Stimulated activated CD8-positive, alpha-beta memory T cell treated with anti-CD3 and anti-CD28 coated beads, Interleukin-12 subunit alpha, Interleukin-12 subunit beta, amount 100 ng/mL, for 4 hours (primary cell): ENCODE measurements at places on chromosomes 3 and 15.

GRCh38 chr3:34793057-34793456, 846.3 kb upstream of the ARPP21 start:
- DNase-seq = no peak

GRCh38 chr15:59221511-59222505, 15.2 kb downstream of the LDHAL6B start:
- DNase-seq = no peak

GRCh38 chr3:48276911-48277641, 36.2 kb downstream of the ZNF589 start:
- no peak for DNase-seq

- DNase-seq = no peak
These were observed 457.4 kb upstream of the PROK2 start for GRCh38 chr3:72242326-72242725.

DNA sequence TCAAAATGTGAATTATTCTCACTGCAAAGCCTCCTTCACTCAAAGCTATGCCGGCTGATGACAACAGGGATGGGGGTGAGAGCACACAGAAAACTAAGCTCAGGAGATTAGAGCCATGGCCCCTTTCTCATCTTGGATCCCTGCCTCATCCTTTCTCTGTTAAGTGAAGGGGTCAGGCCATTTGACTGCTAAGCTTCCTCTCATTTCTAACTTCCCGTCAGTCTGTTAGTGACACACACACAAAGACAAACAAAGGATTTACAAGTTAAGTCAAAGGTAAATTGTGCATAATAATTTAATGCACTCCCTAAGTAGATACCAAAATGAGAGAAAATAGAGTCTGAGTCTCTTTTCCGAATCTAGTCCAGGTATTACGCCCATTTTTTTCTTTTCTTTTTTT, 1.2 kb downstream of the SS18L2 start:
- no peak for DNase-seq

- DNase-seq = no peak
These were observed 77.5 kb upstream of the PIAS1 start for GRCh38 chr15:67976506-67977073.
